T-cell (primary cell): ENCODE measurements at places on chromosomes 3 and 15. TPM values are rescaled to one million over a fixed set of nuclear protein-coding genes. Genes with fewer than 3 reads are reported as not detected.

- H3K4me1 ChIP-seq, result no peaks in the 10 kb centered on the region
- H3K4me3 ChIP-seq, result no peak overlapping the region
- H3K27ac ChIP-seq, result no peak overlapping the region
- H3K27me3 ChIP-seq, result peaks cover 10% of the 10 kb centered on the region
- H3K36me3 ChIP-seq, result no peaks in the 10 kb centered on the region
- DNase-seq, result no peak
Measured at GRCh38 chr15:45449395-45449794, 71.1 kb upstream of the GATM start.

GRCh38 chr15:65790694-65791334 is 1.3 kb downstream of the DENND4A start:
- no peaks in the 10 kb centered on the region for H3K27me3 ChIP-seq
- no peaks in the 10 kb centered on the region for H3K36me3 ChIP-seq
- DNase-seq, result no peak
- H3K4me3 ChIP-seq, result peak overlapping the region; percentile 97
- peaks cover 28% of the 10 kb centered on the region for H3K4me1 ChIP-seq
- peak overlapping the region; percentile 99 for H3K27ac ChIP-seq

GRCh38 chr3:163450698-163451097 is 1627.6 kb downstream of the SI start:
- DNase-seq, result no peak
- no peaks in the 10 kb centered on the region for H3K36me3 ChIP-seq
- no peak overlapping the region for H3K4me3 ChIP-seq
- H3K27me3 ChIP-seq, result no peaks in the 10 kb centered on the region
- H3K4me1 ChIP-seq, result no peaks in the 10 kb centered on the region

GRCh38 chr3:69819282-69819681 is 80.0 kb downstream of the MITF start:
- H3K4me3 ChIP-seq, result no peak overlapping the region
- DNase-seq, result no peak
- H3K4me1 ChIP-seq, result no peaks in the 10 kb centered on the region

GRCh38 chr3:45261333-45262110 is 35.4 kb upstream of the TMEM158 start:
- no peak for DNase-seq
- H3K27ac ChIP-seq, result no peak overlapping the region
- no peak overlapping the region for H3K4me3 ChIP-seq
- H3K27me3 ChIP-seq, result peaks cover 10% of the 10 kb centered on the region

DNA sequence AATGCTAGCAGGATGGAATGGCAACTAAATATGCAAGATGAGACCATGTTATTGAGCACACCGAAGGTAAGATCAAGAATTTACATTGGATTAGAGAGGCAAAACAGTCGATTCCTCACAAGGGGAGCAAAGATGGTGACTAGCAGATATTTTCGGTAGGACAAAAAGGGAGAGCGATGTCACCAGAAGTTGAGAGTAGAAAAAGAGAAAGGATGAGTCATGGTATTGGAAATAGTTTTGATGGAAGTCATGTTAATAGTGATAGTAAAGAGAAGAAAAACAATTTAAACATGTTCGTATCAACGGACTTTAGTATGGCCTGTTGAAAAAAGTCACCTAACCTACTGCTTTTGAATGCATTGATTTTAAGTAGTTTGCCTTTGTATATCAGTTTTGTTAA is 55.0 kb downstream of the UBE2E2 start:
- H3K36me3 ChIP-seq, result no peaks in the 10 kb centered on the region
- H3K27me3 ChIP-seq, result no peaks in the 10 kb centered on the region

DNA sequence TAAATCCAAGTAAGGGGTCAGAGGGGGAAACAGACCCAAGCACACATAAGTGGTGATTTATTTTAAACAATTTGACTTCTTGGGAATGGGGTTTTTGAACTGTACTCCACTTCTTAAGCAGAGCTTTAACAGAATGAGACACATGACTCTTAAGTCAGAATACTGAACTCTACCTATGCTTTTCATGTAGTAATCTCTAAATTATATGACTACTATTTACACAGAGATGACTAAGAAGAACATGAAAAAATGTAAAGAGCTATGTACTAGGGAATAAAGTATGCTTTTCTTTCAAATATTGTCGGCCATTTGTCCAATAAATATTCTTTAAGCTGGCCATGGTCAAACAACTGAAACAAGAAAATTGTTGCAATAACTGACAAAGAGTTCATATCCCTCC is 35.2 kb downstream of the TRANK1 start:
- H3K27me3 ChIP-seq, result no peaks in the 10 kb centered on the region
- no peak overlapping the region for H3K4me3 ChIP-seq
- no peak for DNase-seq
- peaks cover 7% of the 10 kb centered on the region for H3K36me3 ChIP-seq
- H3K4me1 ChIP-seq, result peaks cover 48% of the 10 kb centered on the region

GRCh38 chr3:31957106-31957505 is 24.0 kb downstream of the OSBPL10 start:
- peaks cover 2% of the 10 kb centered on the region for H3K27me3 ChIP-seq
- H3K36me3 ChIP-seq, result no peaks in the 10 kb centered on the region
- no peak overlapping the region for H3K4me3 ChIP-seq
- no peaks in the 10 kb centered on the region for H3K4me1 ChIP-seq
- H3K27ac ChIP-seq, result no peak overlapping the region
- DNase-seq, result no peak

The GPR171 gene
- 51.9 TPM for total RNA-seq
